ENCODE measurements at places on chromosomes 4 and X. TPM values are rescaled to one million over a fixed set of nuclear protein-coding genes. Genes with fewer than 3 reads are reported as not detected.

Gene ATP10D
- 4.7 TPM for polyA plus RNA-seq

Gene GYPE
- polyA plus RNA-seq: not detected

Gene PRDM8
- polyA plus RNA-seq: not detected

Gene P2RY8
- polyA plus RNA-seq: 0.15 TPM

Gene CPLX1
- 1.3 TPM for polyA plus RNA-seq

Gene RBMXL3
- polyA plus RNA-seq: not detected

Gene P2RY10
- not detected for polyA plus RNA-seq

Gene FRG2
- polyA plus RNA-seq: not detected

Gene MAGEA8
- not detected for polyA plus RNA-seq

Gene EXOC1L
- polyA plus RNA-seq: 0.08 TPM

Gene MND1
- polyA plus RNA-seq: 2.8 TPM

Gene ASB9
- polyA plus RNA-seq: 0.64 TPM

Gene CLCN4
- polyA plus RNA-seq: 3.3 TPM

Gene VSIG1
- 2.9 TPM for polyA plus RNA-seq

Gene CT45A5
- polyA plus RNA-seq: not detected

Gene ADGRG4
- polyA plus RNA-seq: not detected

Gene TMPRSS11B
- polyA plus RNA-seq: not detected

Gene XAGE2
- not detected for polyA plus RNA-seq

Gene PASD1
- polyA plus RNA-seq: not detected

Gene PABPC5
- 0.16 TPM for polyA plus RNA-seq

Gene NEUROG2
- polyA plus RNA-seq: 0.03 TPM

Gene HTATSF1
- polyA plus RNA-seq: 1.2 TPM

Gene NKRF
- polyA plus RNA-seq: 3.8 TPM

Gene RAB33A
- 4.6 TPM for polyA plus RNA-seq

Gene HTRA3
- 4.5 TPM for polyA plus RNA-seq

Gene DCTD
- 60.2 TPM for polyA plus RNA-seq

Gene UBE2K
- polyA plus RNA-seq: 53.6 TPM

Gene XAGE1A
- not detected for polyA plus RNA-seq

Gene MAGT1
- 11.3 TPM for polyA plus RNA-seq

Gene BLTP1
- polyA plus RNA-seq: 9.7 TPM

Gene SAT1
- 23.4 TPM for polyA plus RNA-seq

Gene ANOS1
- polyA plus RNA-seq: 34.4 TPM

Gene RAB39B
- 3.1 TPM for polyA plus RNA-seq

Gene GPC4
- polyA plus RNA-seq: 46.8 TPM

Gene FRAS1
- polyA plus RNA-seq: 47.6 TPM

Gene KCNE5
- 8.9 TPM for polyA plus RNA-seq

Gene ARHGEF6
- polyA plus RNA-seq: 3.7 TPM

Gene CCNQ
- 32.1 TPM for polyA plus RNA-seq

Gene SLC2A9
- polyA plus RNA-seq: 0.63 TPM

Gene GLRA3
- not detected for polyA plus RNA-seq

Gene TNIP2
- polyA plus RNA-seq: 35.7 TPM

Gene NMU
- polyA plus RNA-seq: 50.4 TPM

Gene DKK2
- polyA plus RNA-seq: 0.09 TPM

Gene POF1B
- polyA plus RNA-seq: not detected

Gene SPANXD
- polyA plus RNA-seq: not detected

Gene NELFA
- polyA plus RNA-seq: 41.8 TPM

Gene NSUN7
- polyA plus RNA-seq: 8.8 TPM

Gene FAM47A
- polyA plus RNA-seq: not detected

Gene GPR143
- 30.7 TPM for polyA plus RNA-seq

Gene USP53
- 2.9 TPM for polyA plus RNA-seq

Gene FBXL5
- 26.5 TPM for polyA plus RNA-seq

All from H1 (cell line).